BE2C (cell line): ENCODE measurements at places on chromosomes 4 and X.

GRCh38 chrX:51420610-51421009 is 75.8 kb downstream of the NUDT11 start:
- DNase-seq, result peak; percentile 22

GRCh38 chr4:164319688-164320087 is 434.2 kb upstream of the SMIM31 start:
- no peak for DNase-seq

DNA sequence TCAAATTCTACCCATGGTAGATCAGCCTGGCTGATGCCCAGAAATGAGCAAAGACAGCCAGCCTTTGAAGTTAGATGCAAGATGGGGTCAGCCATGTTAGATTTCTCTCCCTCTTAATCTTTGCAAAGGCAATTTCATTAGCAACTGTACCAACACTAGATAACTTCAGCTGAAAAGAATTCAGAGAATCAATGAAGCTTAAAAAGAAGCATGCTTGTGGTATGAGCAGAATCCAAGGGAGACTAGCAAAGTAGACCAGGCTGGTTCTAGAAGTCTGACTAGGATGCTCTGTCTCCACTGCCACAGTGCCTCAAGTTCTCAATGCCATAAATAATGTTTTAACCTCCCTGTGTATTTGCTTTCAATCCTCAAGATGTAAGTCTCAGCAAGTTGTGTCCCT is 247.3 kb downstream of the SLC7A11 start:
- DNase-seq, result no peak

- DNase-seq, result no peak
These were observed 199.0 kb downstream of the BANK1 start for GRCh38 chr4:101989551-101989950.

DNA sequence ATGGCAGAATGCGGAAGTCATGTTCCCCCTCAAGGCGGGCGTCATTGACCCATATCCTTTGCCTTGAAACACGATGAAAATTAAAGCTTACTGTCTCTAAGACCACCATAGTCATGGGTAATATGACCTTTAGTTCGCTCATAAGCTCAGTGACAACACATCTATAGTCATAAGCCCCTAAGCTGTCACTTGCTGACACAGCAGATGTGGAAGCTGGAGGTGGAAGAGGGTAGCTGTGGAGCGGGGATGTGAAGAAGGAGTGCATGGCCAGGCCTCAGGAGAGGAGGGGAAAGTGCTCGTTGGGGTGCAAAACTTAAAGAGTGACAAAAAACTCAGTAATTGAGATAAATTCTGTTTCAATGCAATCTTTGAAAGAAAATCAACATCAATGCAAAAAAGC is 134.0 kb upstream of the PDLIM3 start:
- no peak for DNase-seq

GRCh38 chr4:137427411-137427810 is 104.9 kb downstream of the PCDH18 start:
- DNase-seq, result no peak

- no peak for DNase-seq
These were observed 20.5 kb upstream of the DHRSX start for GRCh38 chrX:2521092-2521926.

GRCh38 chr4:74223801-74224200 is 65.9 kb downstream of the MTHFD2L start:
- no peak for DNase-seq

DNA sequence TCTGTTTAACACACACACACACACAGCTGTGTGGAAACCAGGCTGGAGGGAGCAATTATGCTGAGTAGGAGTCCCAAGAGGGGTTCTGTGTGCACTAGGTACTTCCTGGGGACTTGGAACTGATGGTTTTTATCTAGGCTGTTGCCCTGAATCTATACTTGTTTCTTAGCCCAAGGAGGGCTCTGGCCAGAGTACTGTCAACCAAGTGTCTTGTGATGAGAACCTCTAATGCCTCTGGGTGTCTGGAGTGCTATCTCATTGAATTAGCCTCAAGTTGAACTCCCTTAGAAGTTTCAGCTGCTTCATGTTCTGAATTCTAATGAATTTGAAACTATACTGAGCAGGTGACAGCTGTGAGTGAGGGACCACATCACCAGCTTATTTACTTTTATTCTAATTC is 16.6 kb downstream of the ARHGAP24 start:
- DNase-seq, result peak; percentile 77

- DNase-seq, result no peak
These were observed 45.1 kb downstream of the SUPT20HL2 start for GRCh38 chrX:24268786-24269185.

- DNase-seq, result peak; percentile 19
These were observed 812 bp downstream of the FAT1 start for GRCh38 chr4:186722796-186723291.

- no peak for DNase-seq
These were observed 367.5 kb upstream of the GATB start for GRCh38 chr4:152128356-152128755.

GRCh38 chrX:85859426-85859825 is 187.9 kb downstream of the CHM start:
- DNase-seq, result no peak

- no peak for DNase-seq
These were observed 27.3 kb downstream of the WDR1 start for GRCh38 chr4:10089346-10089745.

DNA sequence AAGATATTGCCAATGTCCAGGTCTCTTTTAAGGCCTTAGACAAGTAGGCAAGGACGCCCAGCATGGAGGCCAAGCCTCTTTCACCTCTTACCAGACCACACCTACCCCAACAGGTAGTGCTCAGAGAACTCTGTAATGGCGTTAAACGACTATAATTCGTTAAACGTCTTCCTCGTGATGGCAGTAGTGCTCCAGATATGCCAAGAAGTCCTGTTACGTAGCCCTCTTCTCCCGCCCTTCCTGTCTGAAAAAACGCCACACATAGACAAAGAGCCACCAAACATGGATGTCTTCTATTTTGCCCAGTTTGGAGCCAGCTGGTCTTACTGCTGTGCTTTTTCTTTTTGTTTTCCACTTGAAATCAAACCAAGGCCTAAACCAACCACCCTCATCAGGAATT is 190.7 kb downstream of the OR13H1 start:
- no peak for DNase-seq
